Mucosa of gallbladder (tissue), 1 donor: ENCODE measurements at places on chromosomes 5 and 9. TPM values are rescaled to one million over a fixed set of nuclear protein-coding genes. Genes with fewer than 3 reads are reported as not detected.

Gene TAL2
- 0.58 TPM for total RNA-seq

Gene ADGRD2
- not detected for total RNA-seq

Gene TAF11L8
- total RNA-seq: not detected

Gene LEAP2
- 42.4 TPM for total RNA-seq

Gene FNIP1
- total RNA-seq: 36.1 TPM

Gene CDH9
- not detected for total RNA-seq

Gene TNFSF8
- 2.8 TPM for total RNA-seq

Gene LCN10
- total RNA-seq: 11.4 TPM

Gene AGXT2
- total RNA-seq: 6.6 TPM
